ENCODE measurements at places on chromosomes 4 and X.

GRCh38 chrX:34624416-34624815 is 32.7 kb downstream of the TMEM47 start:
- DNase-seq, result no peak

GRCh38 chr4:173917255-173917960 is 366.1 kb downstream of the FBXO8 start:
- DNase-seq, result no peak

GRCh38 chr4:156583265-156583664 is 388.3 kb downstream of the PDGFC start:
- DNase-seq, result no peak

GRCh38 chrX:9205599-9206223 is 171.8 kb upstream of the FAM9B start:
- DNase-seq, result no peak

- no peak for DNase-seq
Observed at GRCh38 chr4:7050481-7051143, 7.4 kb downstream of the TADA2B start.

DNA sequence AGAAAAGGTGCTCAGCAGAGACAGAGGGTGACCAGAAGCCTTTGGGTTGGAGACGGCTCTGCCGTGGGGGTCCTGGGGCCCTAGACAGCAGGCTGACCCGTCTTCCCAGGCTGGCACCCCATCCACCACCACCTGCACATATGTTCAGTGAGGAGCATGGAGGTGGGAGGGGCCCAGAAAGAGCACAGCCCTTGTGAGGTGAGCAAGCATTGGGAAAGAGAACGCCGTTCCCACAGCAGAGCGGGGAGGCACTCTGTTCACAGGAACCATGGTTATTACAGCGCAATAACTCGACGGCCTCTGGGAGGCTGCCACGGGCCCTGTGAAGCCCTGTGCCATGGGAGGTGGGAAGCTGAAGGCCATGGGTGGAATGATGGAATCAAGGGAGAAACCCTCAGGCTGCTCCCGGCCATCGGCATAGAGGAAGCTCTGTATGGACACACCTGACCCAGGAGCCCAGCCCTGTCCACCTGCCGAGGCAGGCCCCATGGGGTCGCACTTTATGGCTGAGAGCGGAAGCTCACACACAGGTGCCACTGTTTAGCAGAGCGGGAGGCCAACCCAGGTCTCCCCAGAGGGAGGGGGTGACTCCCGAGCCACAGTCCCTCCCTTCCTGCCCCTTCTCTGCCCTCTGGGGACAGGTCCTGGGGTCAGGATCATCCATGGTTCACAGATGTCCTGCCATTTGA is 93.5 kb upstream of the AFAP1 start:
- no peak for DNase-seq

- no peak for DNase-seq
Observed at GRCh38 chr4:3688018-3688998, 77.9 kb upstream of the ADRA2C start.

- DNase-seq, result no peak
Observed at GRCh38 chr4:57494821-57495220, 384.6 kb upstream of the IGFBP7 start.

- no peak for DNase-seq
Observed at GRCh38 chrX:8043121-8043520, 115.9 kb upstream of the PNPLA4 start.

DNA sequence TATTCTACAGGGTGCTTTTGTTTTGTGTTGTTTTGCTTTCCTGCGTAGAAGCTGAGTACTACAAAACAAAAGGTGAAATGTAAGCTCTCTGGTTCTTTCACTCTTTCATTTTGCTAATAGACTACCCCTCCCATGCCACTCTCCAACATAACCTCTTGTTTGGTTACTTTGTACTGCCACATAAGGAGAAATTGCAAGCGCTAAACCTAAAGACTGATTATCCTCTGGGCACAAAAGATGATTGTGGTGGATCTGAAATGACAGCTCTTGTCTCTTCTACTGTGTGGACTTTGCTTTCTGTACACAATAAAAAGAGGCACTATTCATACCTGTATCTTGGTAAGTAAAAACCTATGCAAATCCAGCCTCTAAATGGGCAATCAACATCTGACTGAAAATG is 5.3 kb downstream of the MBNL3 start:
- no peak for DNase-seq

GRCh38 chr4:92399032-92399431 is 95.3 kb downstream of the GRID2 start:
- DNase-seq, result no peak

DNA sequence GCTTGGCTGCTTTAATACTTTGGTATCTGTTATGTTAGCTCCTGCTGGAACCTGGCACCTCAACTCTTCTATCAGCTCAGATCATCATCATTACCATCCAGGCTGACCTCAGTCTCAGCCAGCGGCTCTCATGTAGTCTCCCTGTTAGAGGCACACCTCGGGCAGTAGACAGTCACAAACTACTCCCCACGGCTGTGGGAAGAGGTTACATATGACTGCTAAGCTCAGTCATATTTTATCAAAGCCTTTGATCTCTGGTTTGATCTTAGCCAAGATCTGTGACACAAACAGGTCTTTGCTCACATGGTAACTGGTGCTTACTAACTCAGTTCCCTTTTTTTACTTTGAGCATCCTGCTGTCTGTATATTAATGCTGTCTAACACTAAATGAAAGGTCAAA is 384.9 kb downstream of the CENPC start:
- no peak for DNase-seq

GRCh38 chr4:13906727-13907126 is 279.2 kb upstream of the BOD1L1 start:
- no peak for DNase-seq

DNA sequence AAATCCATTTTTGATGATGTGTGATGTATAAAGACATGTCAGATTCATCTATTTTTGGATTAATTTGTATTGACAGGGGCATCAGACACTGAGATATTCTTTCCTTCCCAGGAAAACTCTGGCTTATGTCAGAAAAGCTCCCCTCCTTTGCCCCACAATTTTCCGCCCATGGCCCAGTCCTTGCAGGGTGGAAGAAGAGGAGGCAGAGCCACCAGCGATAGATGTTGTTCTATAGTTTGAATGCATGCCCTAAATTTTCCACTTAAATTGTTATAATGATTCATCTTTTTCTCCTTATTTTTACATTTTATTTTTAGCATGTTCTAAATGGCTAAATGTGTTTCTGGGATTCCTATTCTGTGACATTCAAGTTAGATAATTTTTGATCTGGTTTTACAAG is 149.3 kb downstream of the ARAP2 start:
- no peak for DNase-seq

DNA sequence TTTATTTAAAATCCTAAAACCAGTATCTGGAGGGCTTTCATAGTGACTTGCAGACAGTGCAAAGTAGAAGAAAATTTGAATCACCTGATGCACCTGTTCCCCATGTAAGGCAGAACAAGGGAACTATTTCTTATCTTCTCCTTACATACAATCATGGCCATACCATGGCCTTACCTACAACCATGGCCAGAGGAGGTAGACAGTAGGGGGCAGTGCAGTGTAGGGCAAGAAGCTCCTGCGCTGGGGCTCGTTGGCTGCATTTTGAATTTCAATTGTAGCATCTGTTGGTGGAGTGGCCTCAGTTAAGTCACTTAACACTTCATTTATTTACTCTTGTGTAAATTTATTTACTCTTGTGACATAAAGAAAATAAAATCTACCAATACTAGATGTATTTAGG is 33.0 kb downstream of the GALNTL6 start:
- no peak for DNase-seq

DNA sequence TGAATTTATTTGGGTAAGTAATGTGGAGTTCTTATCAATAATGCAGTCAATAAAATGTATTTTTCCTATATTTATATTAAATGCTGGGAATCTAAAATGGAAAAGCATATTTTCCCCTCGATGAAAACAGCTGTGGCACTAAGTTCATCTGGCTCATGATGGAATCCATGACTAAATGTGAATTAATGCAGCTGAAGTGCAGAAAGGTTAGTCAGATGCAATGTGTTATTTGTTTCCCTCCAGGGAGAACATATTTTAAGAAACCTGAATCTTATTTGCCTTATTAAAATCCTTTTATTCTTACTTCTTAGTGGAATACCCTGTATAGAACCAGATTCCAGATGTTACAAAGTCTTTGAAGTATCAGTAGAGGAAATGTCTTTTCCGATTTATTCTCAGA is 247.9 kb downstream of the ARHGAP24 start:
- no peak for DNase-seq

All from NCI-H510A (cell line).